B cell (primary cell): ENCODE measurements at places on chromosomes 4 and X. TPM values are rescaled to one million over a fixed set of nuclear protein-coding genes. Genes with fewer than 3 reads are reported as not detected.

Gene MAP7D2
- polyA plus RNA-seq = 0.54 and 1.6 TPM in 2 replicates

Gene TSR2
- 13.7 and 19.5 TPM in 2 replicates for polyA plus RNA-seq

Gene ZXDA
- 7.5 and 7.6 TPM in 2 replicates for polyA plus RNA-seq

Gene EIF2S3
- polyA plus RNA-seq = 125 and 126 TPM in 2 replicates

Gene TMEM164
- polyA plus RNA-seq = 9.4 and 12.7 TPM in 2 replicates

Gene PNMA3
- polyA plus RNA-seq = 2.5 and 3.8 TPM in 2 replicates

Gene UGT2A1
- not detected in 2 replicates for polyA plus RNA-seq

Gene CNKSR2
- polyA plus RNA-seq = 11.5 and 19.1 TPM in 2 replicates

Gene ARHGAP6
- 0.61 and 1.6 TPM in 2 replicates for polyA plus RNA-seq

Gene ZGRF1
- 4.6 and 6.5 TPM in 2 replicates for polyA plus RNA-seq

Gene PRKG2
- polyA plus RNA-seq = 0.06 and 0.61 TPM in 2 replicates

Gene VEGFC
- not detected in 2 replicates for polyA plus RNA-seq

Gene NXF2
- polyA plus RNA-seq = not detected in 2 replicates

Gene NRK
- not detected in 2 replicates for polyA plus RNA-seq

Gene MAGEA10
- not detected in 2 replicates for polyA plus RNA-seq

Gene NUDT10
- 0.07 TPM in 1 of 2 replicates, not detected in the other for polyA plus RNA-seq

Gene CLDN22
- polyA plus RNA-seq = not detected in 2 replicates

Gene TMEM175
- polyA plus RNA-seq = 432 and 546 TPM in 2 replicates

Gene BANK1
- polyA plus RNA-seq = 353 and 373 TPM in 2 replicates

Gene SLIT2
- not detected in 2 replicates for polyA plus RNA-seq
